ENCODE measurements at places on chromosomes 11 and 22.
A peak's percentile ranks its signal among the peaks of the same experiment; 100 is the strongest.

- no peak for DNase-seq
Measured at GRCh38 chr22:43542681-43543521, 131.1 kb downstream of the MPPED1 start.

DNA sequence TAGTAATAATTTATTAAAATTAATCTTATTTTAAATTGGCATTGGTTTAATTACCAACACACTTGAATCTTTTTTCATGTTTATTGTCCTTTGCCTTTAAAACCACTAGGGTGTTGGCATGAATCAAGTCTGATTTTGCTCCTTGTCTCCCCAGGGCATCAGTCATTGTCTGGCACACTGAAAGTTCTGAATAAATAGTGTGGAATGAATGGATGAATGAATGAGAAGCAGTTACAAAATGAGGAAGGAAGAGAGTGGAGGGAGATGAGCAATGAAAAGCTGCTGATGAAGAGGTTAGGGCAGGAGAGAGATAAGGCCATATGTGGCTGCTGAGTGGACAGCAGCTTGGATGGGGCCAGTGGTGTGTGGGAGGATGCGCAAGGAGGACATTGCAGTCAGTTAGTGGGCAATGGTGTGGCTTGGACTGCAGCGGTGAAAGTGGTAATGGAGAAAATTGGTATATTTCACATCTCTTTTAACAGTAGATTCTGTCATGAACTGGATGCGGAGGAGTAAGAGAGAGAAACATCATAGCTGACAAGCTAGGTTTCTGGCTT, 132.0 kb downstream of the SPON1 start:
- no peak for DNase-seq

DNA sequence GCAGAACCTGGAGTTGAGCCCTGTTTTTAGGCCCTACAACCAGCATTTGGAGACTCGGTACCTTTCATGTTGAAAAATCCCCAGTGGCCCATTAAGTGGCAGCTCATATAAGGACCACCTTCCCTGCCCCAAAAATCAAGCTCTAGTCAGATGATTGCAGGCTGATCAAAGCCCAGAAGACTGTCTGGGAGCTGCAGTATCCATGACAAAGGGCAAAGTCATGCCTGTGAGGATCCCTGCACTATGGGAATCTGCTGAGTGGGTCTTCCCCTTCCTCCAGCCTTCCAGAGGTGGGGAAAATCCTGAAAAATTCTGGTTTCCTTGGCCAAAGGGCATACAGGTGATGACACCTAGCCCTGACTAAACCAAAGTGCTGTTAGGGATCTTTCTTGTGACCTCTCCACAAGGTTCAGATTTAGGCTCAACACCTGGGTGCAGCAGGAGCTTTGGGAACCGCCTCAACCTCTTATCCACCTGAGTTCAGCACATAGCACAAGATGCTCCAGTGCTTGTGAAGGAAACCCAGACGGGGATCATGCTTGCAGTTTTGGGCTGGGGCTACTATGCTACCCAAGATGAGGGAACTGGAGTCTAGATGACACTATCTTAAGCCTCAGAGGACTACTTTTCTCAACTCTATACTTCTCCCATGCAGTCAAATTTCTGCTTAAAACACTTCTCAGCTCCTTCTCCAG, 1.2 kb upstream of the TRIM3 start:
- DNase-seq: no peak

DNA sequence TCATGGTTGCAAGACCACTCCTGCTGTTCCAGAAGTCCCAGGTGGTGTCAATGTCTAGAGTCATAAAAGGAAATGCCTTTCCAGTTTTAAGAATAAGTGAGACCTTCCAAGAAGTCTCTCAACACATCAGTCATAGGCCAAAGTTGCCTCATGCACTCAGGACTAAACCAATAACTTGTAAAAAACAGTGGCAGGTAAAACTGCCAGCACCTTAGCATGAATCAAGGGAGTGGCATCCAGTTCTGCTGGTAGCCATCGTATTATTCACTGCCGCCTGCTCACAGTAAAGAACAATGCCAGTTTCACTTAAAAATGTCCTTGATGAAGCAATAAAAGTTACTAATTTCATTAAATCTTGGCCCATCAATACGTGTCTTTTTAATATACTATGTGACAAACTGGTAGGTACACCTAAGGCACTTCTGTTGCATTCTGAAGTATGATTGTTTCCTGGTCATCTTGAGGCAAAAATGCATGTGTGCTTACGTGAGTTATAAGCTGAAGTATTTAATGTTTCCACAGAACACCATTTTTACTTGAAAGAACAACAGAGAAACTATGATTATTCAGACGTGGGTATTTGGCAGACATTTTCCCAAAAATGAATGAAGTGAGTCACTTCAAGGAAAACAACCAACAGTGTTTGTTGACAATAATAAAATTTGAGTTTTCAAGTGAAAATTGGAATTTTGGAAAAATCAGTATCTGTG, 125.2 kb upstream of the SNX19 start:
- DNase-seq: no peak

GRCh38 chr11:64078284-64078683, 42.6 kb downstream of the FLRT1 start:
- no peak for DNase-seq

- DNase-seq: no peak
Measured at GRCh38 chr11:65355013-65355775, 643 bp downstream of the TIGD3 start.

DNA sequence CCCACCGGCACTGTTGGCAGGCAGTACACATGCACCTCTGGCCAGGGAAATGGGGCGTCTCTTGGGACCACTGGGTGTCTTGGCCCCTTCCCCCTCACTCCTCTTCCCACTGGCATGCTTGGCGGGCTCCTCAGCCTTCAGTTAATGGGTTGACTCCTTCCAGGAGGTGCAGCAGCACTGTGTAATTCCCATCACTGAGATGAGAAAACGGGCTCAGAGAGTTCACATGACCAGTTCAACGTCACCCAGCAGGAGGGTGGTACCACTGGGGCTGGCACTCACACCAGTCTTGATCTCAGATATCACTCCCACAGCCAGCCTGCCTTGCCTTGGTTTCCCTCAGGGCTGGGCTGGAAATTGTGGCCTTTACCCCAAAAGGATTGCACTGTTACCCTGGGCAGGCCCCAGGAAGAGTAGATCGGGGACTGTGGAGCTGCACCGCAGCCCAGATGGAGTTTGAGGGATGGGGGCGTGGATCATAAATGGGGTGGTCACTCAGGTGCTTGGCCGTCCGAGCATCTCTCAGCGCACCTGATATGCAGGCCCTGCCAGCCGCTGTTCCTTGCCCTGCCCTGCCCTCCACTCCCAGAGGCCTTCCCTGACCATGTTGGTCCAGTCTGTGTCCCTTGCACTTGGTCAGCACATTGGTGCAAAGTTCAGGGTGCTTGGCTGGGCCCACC, 16.9 kb downstream of the CAPN5 start:
- no peak for DNase-seq

- no peak for DNase-seq
Measured at GRCh38 chr22:39923696-39924095, 22.8 kb downstream of the GRAP2 start.

DNA sequence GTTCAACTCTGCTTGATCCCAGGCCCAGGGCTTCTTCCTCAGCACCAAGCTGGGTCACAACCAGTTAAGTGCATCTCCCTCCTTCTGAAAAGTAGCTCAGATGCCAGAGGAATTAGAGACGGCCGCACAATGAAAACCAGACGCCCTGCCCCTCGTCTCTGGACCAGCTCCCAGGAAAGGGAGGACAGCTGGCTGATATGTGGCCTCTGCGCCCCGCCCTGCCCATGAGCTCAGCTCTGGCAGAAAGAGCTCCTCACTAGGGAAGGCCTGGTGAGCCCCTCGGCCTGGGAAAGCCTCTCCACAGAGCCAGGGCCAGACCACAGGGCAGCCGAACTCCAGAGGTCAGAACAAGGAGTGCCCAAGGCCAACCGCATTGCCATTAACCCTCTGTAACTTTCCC, 18.1 kb upstream of the SCGB1A1 start:
- DNase-seq: peak; percentile 61
